H9 (cell line): ENCODE measurements at places on chromosomes 11 and 22.

GRCh38 chr22:28132466-28132865 lies 213.4 kb upstream of the PITPNB start:
- DNase-seq, result no peak

DNA sequence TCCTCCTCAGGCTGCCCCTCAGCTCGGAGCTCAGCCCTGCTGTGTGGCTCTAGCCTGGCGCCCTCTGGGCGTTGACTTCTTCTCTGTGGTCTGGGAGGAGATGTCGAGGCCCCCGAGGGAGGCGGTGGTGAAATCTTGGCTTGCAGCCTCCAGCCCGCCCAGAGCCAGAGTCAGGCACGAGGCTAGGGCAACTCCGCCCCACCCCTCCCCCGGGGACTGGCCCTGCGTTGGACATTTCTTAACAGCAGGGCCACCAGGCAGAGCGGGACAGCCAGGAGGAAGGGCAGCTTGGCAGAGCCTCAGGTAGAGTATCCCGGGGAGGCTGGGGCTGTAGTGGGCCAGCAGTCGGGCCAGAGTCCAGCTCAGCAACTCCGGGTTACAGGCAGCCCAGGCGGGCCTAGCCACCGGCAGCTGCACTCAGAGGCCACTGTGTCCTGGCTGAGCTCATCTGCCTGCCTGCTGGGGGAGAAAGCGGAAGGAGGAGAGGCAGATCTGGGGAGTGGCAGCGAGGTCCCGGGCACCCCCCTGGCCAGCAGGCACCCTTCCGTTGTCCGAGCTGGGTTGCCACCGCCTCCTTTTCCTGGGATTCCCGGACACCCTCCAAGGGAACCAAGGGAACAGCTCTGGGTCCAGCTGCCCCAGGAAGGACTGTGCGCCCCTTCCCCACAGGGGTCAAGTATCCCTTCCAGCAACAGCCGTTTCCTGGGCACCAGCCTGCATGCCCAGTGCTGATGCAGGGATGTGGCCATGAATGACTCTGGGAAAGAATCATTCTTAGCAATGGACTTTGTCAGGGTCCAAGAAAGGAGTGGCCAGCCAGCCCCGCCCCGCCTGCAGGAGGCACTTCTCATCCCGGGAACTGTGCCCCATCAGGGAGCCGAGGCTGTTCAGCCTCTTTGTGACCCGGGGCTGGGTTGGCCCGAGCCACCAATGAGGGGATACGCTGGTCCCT lies at the start of gene ALDH3B1:
Gene ALDH3B1, plus strand, starts transcription at position 238 of the 952 bp plus-strand sequence. CDS start 4,971 bp downstream, outside the sequence.
- peak; percentile 62 for DNase-seq

GRCh38 chr11:62449451-62449851 lies 30.6 kb downstream of the SCGB1A1 start:
- DNase-seq, result no peak

DNA sequence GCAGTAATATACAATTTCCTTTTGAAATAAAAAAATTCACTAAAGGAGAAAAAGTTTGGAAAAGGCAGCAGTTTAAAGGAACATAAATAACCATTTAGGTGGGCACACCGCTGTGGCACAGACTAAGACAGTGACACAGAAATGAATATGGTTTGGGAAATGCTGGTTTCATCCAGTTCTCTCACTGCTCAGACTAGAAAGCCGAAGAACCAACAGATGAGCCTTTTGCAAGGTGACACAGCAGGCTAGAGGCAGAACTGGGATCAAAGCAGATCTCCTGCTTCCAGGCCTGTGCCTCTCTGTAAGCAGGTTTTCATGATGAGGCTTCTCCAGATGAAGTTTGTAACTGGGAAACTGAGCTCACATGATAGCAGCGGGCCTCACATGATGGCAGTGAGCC lies 380.0 kb upstream of the NARS2 start:
- no peak for DNase-seq

DNA sequence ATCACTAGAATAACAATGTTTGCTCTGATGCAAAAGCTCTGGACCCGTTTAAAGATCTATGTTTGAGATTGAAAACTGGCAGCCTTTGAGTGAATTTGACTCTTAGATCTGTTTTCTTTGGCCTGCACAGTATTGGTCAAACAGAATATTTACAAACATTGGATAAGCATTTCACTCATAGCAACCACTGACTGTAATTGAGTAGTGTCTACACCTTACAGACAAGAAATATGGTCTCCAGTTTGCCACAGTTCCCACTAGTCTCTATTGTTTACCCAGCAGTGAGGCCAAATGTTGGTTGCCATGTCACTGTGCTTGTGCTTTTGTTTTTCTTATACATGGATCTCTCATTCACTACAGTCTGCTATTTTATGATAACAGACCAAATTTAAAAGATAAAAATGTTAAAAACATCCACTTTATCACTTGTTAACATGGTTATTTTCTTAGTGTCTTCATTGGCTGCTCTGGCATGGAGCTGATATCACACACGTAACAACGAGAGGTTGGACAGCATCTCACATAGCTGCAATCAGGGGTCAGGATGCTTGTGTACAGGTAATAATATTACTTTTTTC lies 12.2 kb downstream of the ANKRD42 start:
- no peak for DNase-seq

DNA sequence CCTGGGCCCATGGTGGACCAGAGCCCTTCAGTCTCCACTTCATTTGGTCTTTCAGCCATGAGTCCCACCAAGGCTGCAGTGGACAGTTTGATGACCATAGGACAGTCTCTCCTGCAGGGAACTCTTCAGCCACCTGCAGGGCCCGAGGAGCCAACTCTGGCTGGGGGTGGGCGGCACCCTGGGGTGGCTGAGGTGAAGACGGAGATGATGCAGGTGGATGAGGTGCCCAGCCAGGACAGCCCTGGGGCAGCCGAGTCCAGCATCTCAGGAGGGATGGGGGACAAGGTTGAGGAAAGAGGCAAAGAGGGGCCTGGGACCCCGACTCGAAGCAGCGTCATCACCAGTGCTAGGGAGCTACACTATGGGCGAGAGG lies 4.3 kb downstream of the ZBTB16 start:
- DNase-seq, result no peak

DNA sequence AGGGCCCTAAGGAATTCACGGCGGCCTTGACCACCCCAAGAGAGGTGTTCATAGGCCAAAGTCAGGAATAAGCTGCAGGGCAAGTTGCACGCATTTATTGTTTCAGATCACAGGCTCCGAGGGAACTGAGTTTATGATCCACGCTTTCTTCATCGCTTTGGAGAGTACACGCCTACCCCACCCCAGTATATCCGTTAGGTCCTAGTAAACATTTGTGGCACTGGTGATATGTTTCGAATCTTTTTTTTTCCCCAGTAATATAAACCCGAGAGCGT lies 805 bp downstream of the GANAB start:
- DNase-seq, result no peak

GRCh38 chr22:39457198-39457555 lies 365 bp downstream of the MGAT3 start:
- DNase-seq, result no peak

- no peak for DNase-seq
Measured at GRCh38 chr11:56967726-56968125, 21.0 kb upstream of the OR5AK2 start.

GRCh38 chr11:41309111-41309522 lies 150.3 kb downstream of the LRRC4C start:
- DNase-seq, result no peak
